KBM-7 (cell line): ENCODE measurements at places on chromosomes 6 and 20.

GRCh38 chr6:89311853-89312531, 3.1 kb downstream of the GABRR2 start:
- DNase-seq: peak; percentile 38

DNA sequence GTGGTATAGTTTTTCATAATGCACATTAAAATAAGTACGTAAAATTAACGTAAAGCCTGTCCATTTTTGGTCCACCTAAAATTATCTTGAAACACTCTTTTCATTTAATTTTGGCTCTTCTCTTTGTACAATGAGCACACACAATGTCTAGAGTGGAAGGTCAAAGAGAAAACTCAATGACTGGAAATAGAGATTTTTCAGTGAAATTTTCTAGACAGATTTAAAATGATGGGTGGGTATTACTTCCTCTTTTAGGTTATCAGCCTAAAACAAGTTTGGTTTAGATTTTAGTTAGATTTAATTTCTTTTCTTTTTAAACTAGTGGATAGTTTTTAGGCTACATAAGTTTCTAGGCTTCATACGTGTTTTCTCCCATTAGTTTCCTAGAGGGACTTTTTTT, 24.9 kb downstream of the DSE start:
- DNase-seq: no peak

DNA sequence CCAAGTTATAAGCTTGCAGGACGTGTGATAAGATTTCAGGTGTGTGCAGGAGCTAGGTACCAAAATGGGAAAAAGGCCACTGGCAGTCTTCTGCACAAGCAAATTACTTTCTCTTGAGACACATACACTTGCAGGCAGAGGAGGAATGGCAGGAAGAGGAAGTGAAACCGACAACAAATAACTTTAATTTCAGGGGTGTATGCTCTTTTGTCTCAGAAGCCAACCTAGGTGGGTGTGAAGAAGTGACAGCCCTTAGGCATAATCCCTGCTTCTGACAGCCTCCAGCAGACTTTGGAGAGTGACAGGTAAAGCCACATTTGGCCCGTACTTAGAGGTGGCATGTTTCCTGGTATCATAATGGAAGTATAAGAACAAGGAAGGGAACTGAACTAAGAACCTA, 118.8 kb upstream of the TRAF3IP2 start:
- peak; percentile 49 for DNase-seq

GRCh38 chr20:1266167-1266973, at the start of gene SNPH:
TSS of gene SNPH (plus strand) at chr20:1266294. CDS start at chr20:1296240, 29,946 bp downstream.
- no peak for DNase-seq

DNA sequence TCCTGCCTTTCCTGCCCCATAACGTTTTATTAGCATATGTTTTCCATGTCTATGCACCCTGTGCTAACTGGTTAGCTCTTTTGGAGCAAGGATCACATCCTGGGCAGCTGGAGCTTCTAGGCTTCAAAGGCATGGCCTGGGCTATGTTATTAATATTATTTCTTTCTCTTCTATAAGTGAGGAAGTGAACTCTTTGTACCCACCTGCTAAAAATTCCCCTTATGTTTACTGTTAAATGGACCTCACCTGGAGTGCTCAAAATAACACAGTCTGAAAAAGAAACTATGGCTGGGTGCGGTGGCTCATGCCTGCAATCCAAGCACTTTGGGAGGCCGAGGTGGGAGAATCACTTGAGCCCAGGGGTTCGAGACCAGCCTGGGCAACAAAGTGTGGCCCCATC, 97.8 kb downstream of the TNFAIP3 start:
- no peak for DNase-seq

GRCh38 chr6:16190214-16190613, 48.2 kb upstream of the GMPR start:
- DNase-seq: no peak

DNA sequence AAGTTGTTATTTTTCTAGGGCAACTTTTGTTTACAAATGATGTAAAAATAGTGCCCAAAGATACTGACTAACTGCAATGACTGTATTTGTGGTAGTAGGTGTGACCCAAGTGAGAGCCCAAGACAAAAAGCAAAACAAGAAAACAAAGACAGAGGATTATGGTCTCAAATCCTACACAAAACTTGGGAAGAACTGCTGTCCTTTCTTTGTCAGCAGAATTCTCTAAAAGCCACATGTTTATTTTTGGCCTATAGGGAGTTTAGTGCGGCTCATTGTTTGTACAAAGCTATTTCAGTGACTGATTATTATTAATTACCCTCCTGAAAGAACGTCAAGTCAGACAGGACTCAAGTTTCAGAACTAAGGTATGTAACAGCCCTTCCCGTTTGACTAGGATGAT, 509.2 kb upstream of the SLC35B3 start:
- no peak for DNase-seq

GRCh38 chr20:37327748-37328147, 18.2 kb upstream of the SRC start:
- DNase-seq: no peak

GRCh38 chr20:45176526-45177267, 2.0 kb downstream of the PI3 start:
- DNase-seq: no peak

- DNase-seq: no peak
Observed at GRCh38 chr20:29742699-29743100, 1514.8 kb upstream of the DEFB115 start.

DNA sequence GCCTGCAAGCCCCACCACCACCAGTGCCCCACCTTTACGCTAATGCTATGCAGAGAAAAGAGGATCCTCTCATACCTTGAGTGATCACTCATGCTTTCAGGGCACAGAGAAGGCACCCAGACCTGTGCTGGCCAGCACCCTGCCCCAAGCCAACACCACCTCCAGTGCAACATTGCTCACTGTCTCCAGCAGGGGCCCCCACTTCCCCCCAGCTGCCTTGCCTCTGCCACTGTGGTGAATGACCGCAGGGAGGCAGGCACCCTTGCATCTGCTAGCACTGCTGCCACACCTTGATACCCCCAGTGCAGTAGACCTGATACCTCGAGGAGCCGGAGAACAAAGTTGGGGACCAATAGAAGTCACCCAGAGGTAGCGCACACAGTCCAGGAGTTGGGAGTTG, 139.2 kb upstream of the PLN start:
- DNase-seq: no peak

DNA sequence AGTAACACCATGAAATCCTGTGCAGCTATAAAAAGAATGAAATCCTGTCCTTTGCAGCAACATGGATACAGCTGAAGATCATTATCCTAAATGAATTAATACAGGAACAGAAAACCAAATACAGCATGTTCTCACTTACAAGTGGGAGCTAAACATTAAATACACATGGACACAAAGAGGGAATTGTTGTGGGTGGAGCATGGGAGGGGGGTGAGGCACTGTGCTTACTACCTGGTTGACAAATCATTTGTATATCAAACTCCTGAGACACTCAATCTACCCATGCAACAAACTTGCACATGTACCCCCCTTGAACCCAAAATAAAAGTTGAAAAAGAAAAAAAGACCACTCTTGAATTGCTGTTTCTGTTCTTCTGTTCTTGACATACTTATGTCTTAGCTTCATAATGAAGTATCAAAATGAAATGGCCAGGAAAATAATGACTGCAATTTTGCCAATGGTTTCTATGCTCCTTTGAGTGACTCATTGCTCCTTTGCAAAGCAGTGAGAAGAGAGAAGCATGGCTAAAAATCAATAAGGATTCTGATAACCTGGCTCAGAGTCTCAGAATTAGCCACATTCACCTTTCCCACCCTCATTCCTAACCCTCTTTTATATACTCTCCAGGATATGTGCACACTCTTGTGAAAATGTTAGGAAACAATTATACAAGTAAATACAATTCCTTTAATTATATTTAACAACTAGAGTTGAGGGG, 71.0 kb downstream of the CYP39A1 start:
- DNase-seq: no peak

- DNase-seq: no peak
Observed at GRCh38 chr6:167137081-167137480, 14.2 kb downstream of the CCR6 start.

- peak; percentile 11 for DNase-seq
Observed at GRCh38 chr6:144778773-144779492, 493.8 kb downstream of the UTRN start.

GRCh38 chr6:5087389-5087788, 2.2 kb downstream of the PPP1R3G start:
- DNase-seq: no peak

DNA sequence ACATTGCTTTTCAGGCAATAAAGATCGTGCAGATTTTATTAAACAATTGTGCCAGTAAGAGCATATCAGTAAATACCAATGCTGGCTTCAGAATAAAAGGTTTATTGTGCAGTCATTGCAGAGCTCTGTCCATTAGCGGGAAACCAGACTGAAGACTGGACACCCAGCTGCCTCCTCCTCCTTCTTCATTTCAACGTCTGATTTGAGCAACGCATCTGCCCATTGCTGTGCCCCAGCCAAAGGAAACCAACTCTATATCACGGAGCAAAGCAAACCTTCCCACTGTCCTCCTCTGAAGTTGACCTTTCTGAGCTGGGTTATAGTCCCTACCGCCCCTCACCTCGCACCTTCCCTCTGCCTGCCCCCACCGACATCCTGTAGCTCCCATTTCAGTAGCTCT, 80.8 kb downstream of the SLC22A23 start:
- no peak for DNase-seq
